ENCODE measurements at places on chromosomes 2 and 18.

DNA sequence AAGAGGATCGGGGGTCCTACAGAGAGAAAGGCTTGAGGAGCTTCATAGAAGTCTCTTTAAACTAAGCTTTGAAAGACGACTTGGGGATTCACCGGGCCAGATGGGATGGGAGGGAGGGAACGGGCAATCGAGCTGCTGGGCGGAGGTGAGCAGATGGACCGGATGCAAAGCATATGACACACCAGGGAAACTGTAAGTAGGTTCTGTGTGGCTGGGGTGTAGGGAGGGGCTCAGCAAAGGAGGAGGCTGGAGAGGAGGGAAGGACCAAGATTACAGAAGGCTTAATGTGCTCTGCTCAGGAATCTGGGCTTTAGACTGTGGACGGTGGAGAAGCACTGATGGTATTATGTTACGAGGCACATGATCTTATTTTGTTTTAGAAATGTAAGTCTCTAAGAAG lies 131.5 kb downstream of the MAIP1 start:
- no peak for DNase-seq

- DNase-seq = no peak
Measured at GRCh38 chr18:69538849-69539248, 138.2 kb downstream of the DOK6 start.

- DNase-seq = no peak
Measured at GRCh38 chr2:72603481-72603880, 222.4 kb downstream of the EXOC6B start.

DNA sequence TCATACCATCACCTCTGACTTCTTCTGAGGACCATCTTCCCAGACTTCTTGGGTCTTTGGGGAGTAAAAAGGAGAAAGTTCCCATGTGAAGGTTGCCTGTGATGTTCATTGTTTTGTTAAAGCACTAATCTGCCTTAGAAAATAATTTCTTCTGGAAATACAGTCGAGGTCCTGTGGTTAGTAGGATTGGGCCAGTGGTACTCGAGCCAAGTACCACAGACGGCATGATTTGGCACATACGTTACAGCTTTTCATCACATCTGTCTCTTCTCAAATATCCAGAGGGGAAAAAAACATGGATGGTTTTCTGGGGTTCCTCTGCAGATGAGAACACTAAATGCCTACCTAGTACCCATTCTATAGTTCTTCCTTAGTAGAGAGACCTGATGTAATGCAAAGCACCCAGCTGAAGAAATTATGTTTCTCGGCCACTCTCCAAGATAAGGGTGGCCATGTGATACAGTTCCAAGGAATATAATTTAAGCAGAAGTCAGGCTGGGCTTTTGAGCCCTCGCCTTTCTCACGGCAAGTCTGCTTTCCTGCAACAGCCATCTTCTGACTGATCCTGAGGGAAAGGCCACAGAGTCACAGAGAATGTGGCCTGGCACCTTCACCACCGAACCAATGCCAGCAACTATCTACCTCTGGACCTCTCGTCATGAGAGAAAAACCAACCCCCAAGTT lies 161.0 kb downstream of the RNF152 start:
- DNase-seq = no peak

GRCh38 chr2:24421668-24422067 lies 61.3 kb upstream of the ITSN2 start:
- DNase-seq = peak; percentile 33

DNA sequence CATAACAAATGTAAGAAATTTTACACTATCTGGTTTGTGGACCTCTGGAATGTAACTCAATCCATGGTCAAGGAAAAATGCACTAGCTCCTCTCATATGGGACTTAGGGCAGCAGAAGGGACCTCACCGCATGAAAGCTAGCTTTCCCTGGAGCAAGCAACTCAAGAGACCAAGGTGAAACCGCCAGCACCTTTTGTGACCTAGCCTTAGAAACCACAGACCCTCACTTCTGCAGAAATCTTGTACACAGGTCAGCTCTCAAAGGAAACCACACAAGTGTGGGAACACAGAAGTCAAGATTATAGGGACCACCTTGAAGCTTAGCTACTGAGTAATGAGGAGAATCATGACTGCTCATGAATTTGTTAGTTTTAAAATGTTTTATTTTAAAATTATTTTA lies 222.5 kb downstream of the DLGAP1 start:
- no peak for DNase-seq

DNA sequence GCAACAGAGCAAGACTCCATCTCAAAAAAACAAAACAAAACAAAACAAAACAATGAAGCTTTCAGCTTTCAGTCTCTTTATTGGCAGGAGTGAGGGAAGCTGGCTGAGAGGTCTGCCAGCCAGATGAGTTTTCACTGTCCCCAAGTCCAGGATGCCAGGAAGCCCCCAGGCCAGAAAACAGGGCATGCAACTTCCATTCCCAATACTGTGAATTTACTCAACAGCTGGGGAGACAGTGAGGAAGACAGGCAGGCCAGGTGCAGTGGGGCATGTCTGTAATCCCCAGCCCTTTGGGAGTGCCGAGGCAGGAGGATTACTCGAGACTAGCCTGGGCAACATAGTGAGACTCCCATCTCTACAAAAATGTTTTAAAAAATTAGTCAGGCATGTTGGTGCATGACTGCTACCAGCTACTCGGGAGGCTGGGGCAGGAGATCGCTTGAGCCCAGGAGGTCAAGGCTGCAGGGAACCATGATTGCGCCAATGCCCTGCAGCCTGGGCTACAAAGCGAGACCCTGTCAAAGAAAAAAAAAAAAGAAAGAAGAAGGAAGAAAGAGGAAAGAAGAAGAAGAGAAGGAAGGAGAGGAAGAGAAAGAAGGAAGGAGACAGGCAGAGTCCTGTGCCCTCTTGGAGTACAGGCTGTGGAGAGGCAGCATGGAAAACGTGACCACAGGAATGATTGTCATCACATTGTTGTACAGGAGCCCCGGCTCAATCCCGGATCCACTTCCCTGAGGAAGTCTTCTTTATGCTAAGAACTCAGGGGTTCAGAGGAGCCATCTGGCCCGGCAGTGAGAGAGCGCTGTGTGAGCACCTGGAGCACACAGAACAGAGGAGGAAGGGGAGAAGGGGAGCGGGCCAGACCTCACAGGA lies 29.2 kb upstream of the POMC start:
- no peak for DNase-seq

DNA sequence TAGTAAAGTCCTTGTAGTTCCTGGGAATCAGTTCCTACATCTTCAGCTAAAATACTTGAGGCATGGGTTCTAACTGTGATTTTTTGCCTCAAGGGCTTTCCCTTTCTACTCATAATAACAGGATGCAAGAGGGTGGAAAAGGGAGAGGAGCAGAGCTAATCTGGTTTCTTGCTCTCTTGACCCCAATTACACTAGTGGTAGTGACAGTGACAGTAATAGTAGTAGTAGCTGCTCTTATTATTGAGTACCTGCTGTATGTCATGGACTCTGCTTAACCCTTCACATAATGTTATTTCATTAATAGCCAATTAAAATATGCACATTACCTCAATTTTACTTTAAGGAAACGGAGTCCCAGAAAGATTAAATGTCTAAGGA lies 214.8 kb upstream of the HNRNPA3 start:
- no peak for DNase-seq

DNA sequence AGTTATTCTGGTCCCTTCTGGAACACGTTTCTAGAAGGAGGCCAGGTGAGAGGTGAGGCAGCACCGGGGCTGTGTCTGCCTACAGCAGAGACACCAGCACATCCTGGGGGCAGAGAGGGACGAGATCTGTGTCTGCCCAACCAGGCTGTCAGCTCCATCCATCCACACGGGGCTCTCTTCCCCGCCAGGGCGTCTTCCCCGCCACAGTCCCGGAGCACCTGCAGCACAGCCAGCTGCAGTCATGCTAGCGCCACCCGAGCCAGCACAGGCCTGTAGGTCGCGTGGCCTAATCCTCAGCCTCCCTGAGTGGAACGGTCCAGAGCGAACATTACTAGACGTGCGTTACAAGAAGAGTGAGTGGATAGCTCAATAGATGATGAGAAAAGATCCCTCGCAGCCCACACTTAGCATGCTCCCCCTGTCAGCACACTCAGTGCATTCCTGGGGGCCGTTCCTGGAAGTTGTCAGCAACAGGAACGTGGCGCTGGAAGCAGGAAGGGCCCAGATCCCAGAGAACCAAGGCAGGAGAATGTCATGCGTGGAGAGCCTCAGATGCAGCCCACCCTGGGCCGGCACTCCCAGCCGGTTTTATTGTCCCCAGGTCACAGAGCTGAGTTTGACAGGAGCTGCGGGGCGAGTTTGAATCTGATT lies 179.0 kb downstream of the TWIST2 start:
- no peak for DNase-seq

GRCh38 chr2:73708527-73708926 lies 28.6 kb downstream of the TPRKB start:
- DNase-seq = no peak
